Lung microvascular endothelial cell (primary cell): ENCODE measurements at places on chromosomes 4 and X. TPM values are rescaled to one million over a fixed set of nuclear protein-coding genes. Genes with fewer than 3 reads are reported as not detected.

- no peak for DNase-seq
Measured at GRCh38 chr4:534576-535151, 35.7 kb downstream of the PIGG start.

DNA sequence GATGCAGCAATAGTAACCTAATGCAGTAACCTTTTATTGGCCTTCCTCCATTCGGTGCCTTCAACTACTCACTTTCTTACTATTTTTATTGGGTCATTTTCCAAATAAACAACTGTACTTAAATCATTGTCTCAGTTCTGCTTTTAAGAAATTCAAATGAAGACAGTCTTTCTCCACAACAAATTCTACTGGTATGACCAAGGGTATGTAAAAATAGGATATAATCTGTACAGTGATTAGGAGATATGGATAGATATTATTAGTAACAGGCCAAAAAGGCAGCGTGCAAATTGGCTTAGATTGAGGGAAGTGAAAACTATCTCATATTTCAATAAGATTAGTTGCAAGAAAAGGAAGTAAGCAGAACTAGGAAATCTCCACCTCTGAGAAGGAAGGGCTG lies 177.4 kb upstream of the PPP1R2C start:
- DNase-seq, result no peak

Gene NOX1
- not detected in 2 replicates for total RNA-seq

Gene GK
- 3.9 and 4.0 TPM in 2 replicates for total RNA-seq

- DNase-seq, result no peak
Measured at GRCh38 chr4:97153042-97153441, 990.2 kb downstream of the STPG2 start.

- no peak for DNase-seq
Measured at GRCh38 chr4:80008971-80009370, 64.1 kb downstream of the ANTXR2 start.

GRCh38 chr4:24886596-24886995 lies 26.2 kb downstream of the CCDC149 start:
- DNase-seq, result no peak

GRCh38 chr4:186643501-186644310 lies 80.0 kb downstream of the FAT1 start:
- DNase-seq, result no peak
